ENCODE measurements at places on chromosomes 13 and 19.

GRCh38 chr13:99281811-99282263 lies 23.7 kb upstream of the GPR18 start:
- peak; percentile 89 for DNase-seq

DNA sequence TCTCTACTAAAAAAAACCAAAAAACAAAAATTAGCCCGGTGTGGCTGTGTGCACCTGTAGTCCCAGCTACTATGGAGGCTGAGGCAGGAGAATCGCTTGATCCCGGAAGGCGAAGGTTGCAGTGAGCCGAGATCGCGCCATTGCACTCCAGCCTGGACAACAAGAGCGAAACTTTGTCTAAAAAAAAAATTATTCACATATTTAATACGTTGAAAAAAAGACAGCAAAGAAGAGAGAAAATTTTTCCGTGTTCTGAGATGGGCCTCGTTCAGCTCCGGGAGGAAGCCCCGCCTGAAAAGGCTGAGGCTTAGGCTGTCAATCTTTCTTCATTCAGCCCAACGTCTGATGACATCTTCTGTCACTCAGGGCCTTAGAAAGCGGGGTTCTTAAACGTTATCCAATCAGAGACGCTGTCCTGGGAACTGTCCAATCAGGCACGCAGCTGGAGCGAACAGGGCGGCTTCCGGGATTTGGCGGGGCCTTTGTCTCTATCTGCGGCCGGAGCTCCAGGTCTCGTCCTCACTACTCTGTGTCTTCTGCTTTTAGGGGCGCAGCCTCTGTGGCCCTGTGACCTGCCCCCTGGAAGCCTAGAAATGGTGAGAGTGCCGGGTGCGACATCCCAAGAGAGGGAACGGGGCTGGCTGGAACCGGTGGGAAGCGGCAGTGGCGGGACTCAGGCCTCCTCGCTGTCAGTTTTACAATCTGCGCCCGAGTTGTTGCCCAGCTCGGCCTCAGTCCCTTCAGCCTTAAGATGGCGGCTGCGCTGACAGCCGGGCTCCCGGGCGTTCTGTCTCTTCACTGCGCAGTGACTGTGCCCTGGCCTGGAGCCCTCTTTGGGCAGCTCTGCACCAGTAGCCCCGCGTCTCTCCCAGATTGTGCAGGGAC lies at the start of gene ZNF726:
Gene ZNF726 (plus strand): TSS at position 485 of the 885 bp plus-strand sequence. CDS start 109 bp downstream, at position 594.
- DNase-seq = peak; percentile 91

DNA sequence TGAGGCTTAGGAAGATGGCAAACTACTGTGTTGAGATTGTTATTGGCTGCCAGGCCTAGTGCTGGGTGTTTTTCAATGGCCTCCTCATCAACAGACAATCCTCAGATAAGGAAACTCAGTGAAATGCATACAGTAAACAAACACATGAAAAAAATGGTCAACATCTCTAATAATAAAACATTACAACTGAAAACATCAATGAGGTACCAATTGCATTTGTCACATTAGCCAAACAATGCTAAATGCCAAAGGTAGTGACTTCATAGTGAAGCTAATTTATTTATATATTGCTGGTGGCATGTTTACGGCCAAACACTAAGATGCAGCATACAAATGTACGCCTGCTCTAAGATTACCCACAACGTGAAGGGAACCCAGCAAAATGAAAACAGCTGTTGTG lies 224.0 kb upstream of the UBL3 start:
- no peak for DNase-seq

- peak; percentile 48 for DNase-seq
These were observed 3.9 kb downstream of the TMEM147 start for GRCh38 chr19:35549174-35549788.

DNA sequence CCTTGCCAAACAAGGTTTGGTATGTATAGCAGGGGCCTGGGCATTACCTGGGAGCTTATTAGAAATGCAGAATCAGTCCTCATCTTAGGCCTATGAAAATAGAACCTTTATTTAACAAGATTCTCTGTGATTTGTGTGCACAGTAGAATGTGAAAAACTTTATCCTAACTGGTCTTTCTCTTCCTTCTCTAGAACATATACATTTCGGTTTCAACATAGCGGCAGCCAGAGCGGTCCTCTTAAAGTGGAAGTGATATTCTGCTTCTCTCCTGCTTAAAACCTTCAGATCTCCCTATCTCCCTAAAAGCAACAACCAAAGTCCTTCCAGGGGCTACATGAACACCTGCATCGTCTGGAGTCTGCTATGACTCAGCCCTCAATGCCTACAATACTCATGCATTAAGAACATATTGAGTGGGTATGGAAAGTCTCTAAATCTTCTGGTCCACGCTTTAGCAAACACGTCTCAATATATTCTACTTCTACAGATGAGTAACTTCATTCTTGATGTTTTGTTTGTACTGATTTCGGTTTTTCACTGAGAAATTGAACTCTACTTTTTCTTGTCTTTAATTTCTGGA lies 84.5 kb downstream of the SPRY2 start:
- DNase-seq = no peak

DNA sequence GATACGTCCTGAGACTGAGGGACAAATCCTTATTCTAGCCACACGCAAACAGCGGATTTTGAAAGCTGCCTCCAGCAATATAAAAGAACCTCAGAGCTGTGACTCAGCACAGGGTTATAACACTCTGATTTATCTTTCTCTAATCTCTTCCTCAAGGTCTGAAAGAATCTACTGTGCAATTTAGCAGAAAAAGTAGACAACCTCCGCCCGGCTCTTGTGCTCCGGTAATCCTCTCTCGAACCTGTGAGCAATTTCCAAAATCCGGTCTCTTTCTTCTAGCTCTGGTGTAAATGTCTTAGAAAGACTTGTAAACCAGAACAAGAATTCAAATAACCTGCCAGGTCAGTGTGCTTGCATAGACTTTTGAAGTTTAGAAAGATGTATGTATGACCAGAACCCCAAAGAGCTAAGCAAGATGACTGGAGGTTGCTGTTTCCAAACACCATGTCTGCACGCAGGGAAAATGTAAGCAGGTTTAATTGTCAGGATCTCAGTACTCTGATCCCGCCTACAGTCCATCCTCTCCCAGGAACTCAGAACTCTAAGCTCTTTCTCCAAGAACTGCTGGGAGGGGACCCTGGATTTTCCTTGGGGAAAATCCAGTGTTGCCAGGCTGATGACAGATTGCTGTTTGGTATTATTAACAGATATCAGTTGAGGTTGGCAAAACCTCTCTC lies 338.1 kb downstream of the RFC3 start:
- no peak for DNase-seq

GRCh38 chr19:18477042-18477779 lies 39.3 kb upstream of the ISYNA1 start:
- no peak for DNase-seq

DNA sequence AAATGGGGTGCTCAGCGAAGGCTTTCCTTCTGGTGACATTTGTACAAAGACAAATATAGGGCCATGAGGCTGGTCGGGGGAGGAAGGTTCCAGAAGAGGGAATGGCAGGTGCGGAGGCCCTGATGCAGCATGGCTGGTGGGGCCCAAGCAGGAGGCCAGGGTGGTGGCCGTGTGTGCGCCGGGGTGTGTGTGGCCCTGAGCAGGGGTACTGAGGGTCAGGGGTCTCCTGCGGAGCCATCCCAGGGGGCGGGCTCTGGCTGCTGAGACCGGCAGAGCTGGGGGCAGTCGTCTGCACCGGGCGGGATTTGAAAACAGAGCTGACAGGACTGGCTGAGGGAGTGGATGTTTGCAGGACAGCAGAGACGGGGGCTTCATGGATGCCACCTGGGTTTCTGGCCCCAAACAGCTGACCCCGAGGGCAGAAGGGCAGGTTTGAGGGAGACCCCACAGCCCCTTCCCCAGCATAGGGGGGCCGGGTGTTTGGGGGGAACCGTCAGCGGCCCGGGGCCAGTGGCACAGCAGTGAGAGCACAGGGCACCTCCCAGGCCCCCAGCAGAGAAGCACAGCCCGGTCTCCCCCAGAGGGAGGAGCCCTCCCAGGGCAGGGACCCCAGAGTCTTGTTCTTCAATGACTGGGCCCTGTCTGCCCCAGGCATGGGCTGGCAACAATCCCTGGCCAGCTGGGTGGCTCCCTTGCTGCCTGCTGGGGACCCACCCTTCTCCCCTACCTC lies 11.4 kb downstream of the PIAS4 start:
- DNase-seq = no peak

DNA sequence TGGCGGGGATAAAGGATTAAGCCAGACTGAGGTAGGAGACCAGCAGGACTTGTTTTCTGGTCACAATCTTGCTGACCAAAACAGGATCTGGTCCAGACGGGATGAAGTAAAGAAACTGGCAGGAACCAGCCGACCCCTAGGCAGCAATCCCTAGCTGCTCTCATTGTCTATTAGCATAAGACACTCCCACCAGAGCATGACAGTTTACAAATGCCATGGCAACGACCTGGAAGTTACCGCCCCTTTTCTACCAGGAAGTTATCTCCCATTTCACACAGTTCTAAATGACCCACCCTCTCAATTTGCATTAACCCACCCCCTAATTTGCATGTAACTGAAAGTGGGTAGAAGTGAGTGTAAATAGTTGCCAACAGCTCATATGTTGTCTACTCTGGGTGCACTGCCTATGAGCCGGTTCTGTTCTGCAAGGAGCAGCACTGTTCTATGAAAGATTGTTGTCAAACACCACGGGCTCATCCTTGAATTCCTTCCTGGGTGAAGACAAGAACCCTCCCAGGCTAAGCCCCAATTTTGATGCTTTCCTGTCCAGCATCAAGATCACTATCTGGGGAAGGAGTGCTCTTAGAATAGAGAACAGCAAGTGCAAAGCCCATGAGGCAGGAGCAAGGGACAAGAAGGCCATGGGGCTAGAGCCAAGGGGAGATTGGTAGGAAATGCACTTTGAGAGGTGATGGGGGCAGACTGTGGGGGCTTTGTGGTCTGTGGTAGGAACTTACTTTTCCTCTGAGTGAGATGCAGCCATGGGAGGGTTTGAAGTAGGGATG lies 13.9 kb upstream of the FBXO27 start:
- DNase-seq = no peak

GRCh38 chr13:79725841-79726240 lies 244.9 kb downstream of the NDFIP2 start:
- no peak for DNase-seq

GRCh38 chr13:26694609-26695359 lies 65.8 kb downstream of the GPR12 start:
- DNase-seq = no peak

DNA sequence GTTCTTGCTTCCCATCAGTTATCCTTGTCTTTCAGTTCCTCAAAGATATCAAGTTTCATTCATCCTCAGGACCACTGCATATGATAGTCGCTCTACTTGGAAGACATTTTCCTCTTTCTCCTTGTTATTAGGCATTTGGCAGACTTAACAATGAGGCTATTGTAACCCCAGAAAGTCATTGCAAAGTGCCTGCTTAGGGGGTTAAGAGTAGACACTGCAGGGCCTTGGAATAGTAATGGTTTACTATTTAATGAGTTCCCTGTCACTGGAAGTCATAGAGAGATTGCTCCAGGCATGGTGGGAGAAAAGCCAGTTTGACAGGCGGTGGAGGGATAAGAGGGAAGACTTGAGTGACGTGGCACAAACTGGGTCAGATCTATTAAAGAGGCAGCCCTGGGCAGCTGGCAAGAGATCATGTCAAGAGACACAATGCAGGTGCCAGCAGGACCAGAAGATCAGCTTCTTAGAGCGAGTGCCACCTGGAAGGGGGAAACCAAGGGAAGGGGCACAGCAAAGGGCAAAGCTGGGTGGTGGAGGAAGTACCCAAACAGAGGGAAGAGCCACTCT lies 16.8 kb upstream of the CPB2 start:
- no peak for DNase-seq

GRCh38 chr19:30865511-30865910 lies 483.7 kb downstream of the TSHZ3 start:
- no peak for DNase-seq

- DNase-seq = no peak
These were observed 349.5 kb upstream of the MIR17HG start for GRCh38 chr13:90997951-90998350.

GRCh38 chr19:17950310-17951156 lies 16.4 kb upstream of the KCNN1 start:
- DNase-seq = peak; percentile 72

DNA sequence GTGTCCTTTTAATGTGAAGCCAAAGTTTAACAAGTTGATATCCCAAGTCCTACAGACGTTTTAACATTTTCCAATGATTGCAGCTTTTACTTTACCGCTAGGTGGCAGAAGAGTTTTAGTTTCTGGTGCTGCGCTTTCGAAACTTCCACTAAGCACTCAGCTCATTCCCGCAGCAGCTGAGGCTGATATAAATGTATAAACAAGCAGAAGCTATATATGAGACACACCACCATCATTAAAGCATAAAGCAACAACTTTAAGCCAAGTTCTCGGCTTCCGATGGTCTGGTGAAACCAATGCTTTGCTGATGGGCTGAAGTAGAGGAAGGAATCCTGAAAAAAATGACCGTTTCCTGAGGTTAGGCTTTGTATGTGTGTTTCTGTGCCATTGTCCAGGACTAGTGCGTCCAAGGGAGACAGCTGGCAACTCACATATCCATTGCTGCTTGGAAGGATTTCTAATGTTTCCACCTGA lies 753.9 kb downstream of the OLFM4 start:
- no peak for DNase-seq

GRCh38 chr13:86447479-86447878 lies 648.3 kb upstream of the SLITRK6 start:
- no peak for DNase-seq

DNA sequence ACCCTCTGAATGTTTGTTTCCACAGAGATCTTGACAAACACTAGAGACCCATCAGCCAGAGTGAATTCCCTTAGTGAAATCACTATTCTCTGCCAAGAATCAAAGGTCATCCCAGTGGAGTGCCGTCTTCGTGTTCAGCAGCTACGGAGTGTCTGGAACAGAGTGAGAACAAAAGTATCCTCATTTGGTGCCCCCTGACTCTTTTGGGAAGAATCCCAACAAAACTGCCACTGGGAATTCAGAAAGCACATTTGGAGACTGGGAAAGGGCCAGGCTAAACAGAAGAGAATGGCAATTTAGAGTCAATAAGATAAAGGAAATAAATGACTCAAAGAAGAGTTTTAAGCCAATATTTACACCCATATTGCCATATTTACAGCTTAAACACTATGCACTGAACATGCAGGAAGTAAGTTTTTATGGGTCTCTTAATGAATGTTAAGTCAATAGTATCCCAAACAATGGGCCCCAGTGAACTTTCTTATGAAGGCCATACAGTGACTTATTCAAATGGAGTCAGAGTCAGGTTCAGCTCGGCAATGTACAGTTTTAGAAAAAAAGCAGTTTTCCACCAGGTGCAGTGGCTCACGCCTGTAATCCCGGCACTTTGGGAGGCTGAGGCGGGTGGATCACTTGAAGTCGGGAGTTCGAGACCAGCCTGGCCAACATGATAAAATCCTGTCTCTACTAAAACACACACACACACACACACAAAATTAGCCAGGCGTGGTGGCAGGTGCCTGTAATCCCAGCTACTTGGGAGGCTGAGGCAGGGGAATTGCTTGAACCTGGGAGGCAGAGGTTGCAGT lies 392.6 kb downstream of the KLF5 start:
- DNase-seq = no peak

- no peak for DNase-seq
These were observed 58.8 kb downstream of the DCLK1 start for GRCh38 chr13:36072152-36072935.

DNA sequence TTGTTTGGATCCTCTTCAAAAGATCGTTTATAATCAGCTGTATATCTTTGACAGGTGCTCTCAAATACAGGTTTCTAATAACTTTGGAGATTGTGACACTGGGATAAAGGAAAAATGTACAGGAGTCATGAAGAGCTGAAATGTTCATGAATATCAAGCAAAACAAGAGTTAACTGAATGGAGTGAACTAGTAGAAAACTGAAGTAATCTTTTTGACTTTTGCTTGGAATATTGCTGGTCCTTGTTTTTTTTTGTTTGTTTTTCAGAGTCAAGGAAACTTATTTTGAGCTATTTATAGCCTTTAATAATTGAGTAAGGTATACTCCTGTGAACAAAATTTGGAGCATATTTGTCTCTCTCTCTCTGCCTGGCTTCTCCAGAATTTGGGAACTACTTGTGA lies 25.3 kb downstream of the MED4 start:
- DNase-seq = no peak
